ENCODE measurements at places on chromosomes 5 and 9.

DNA sequence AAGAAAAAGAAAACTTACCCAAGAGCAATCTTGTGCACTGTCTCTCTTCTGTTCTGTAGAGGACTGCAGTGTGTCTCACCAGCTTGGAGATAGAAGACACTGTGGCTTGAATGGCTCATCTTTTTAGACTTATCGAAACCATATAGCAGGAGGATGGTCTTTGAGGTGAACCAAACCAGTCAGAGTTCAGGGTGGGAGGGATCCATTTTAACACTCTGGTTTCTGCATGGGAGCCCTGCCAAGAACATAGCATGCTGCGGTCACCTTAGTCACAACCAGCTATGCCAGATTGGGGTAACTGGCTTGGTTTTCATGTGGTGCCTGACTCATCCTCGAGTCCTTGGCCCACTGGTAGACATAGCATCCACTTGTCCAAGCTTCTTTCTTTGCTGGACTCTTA lies 135.1 kb downstream of the PAPPA start:
- no peak for DNase-seq

DNA sequence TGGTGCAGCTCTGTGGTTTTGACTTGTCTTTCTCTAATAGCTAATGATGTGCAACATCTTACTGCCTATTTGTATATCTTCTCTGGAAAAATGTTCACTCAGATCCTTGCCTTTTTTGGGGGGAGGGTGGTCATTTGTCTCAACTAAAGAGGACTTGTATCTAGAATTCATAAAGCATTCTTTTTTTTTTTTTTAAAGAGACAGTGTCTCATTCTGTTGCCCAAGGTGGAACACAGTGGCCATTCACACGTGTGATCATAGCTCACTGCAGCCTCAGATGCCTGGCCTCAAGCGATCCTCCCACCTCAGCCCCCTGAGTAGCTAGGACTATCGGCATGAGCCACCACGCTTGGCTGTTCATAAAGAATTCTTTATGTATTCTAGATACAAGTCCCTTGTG lies 33.2 kb downstream of the HABP4 start:
- DNase-seq, result no peak

GRCh38 chr9:107020040-107020530 lies 157.1 kb downstream of the ZNF462 start:
- DNase-seq, result no peak

DNA sequence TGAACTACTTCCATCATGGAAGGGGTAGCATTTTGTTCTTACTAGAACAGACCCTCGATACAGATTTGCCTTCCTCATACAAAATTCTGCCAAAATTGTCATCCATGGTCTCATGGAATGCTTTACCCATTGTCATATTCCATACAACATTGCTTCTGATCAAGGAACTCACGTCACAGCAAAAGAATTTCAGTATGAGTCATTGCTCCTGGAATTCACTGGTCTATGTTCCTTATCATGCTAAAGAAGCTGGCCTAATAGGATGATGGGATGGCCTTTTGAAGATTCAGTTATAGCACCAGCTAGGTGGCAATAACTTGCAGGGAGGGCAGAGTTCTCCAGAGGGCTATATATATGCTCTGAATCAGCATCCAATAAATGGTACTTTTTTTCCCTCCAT lies 18.2 kb upstream of the FNIP1 start:
- no peak for DNase-seq

DNA sequence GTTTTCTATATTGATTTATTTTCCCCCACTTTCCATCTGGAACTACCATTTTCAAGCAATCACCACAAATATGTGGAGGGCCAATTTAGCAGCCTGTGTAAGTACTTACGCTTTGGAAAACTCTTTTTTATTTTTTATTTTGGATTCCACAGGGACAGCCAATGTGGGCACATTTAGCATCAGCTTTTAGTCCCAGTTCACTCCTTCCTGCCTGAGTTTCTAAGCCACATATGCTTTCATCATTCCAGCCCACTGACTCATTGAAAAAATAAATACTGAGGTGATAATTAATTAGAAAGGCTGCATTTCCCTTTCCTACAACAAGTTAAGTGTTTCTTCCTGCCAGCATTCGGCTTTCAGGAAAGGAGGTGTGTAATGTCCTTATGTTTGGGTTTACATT lies 76.8 kb downstream of the TMEM167A start:
- no peak for DNase-seq

- no peak for DNase-seq
These were observed 64.8 kb upstream of the TNFAIP8 start for GRCh38 chr5:119291056-119291455.

DNA sequence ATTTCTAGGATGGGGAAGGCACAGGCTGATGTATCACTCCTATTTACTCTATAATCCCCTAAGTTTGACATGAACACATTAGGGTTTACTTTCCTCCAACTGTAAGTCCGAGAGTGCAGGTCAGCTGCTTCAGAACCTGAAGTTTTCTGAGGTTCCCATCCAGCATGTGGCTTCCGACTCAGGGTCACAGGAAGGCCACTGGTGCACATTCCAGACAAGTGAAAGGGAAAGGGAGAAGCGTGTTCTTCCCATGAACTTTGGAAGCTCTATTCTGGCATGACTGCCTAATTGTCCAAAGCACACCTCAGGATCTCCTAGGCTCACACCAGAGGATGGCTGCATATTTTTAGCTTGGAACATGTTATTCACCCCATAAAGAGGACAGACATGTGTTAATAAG lies 602.6 kb downstream of the SEMA5A start:
- DNase-seq, result no peak

DNA sequence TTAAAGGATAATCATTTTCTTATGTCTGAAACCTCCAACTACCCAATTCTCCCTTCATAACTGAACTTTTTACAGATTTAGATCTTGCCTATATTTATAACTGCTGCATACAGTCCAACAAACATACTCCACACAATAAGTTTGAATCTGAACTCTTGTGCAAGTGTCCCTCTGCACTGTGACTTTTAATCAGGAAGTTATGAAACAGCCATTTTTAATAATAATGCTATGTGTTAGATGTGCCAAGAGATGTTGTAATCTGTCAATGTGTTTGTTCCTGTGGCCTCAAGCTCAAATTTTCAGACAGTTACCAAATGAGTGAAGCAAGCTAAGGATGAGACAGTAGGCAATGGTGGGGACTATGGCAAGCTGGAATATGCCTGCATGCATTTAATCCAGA lies 57.6 kb upstream of the MTAP start:
- no peak for DNase-seq

DNA sequence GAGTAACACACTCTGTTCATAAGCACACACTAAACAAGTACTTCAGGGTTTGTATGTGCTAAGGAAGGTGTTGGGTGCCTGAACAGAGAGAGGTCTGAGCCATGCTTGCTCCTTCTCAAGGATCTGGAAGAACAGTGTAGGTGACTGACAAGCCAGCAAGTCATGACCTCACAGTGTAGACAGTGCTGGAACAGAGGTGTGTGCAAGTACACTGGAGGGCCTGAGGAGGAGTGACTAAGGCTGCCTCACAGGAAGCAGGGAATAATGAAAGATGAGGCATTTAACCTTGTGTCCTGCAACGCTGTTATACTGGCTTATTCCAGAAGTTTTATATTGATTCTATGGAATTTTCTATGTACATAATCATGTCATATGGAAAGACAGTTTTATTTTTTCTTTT lies 83.9 kb downstream of the TMEM174 start:
- no peak for DNase-seq

DNA sequence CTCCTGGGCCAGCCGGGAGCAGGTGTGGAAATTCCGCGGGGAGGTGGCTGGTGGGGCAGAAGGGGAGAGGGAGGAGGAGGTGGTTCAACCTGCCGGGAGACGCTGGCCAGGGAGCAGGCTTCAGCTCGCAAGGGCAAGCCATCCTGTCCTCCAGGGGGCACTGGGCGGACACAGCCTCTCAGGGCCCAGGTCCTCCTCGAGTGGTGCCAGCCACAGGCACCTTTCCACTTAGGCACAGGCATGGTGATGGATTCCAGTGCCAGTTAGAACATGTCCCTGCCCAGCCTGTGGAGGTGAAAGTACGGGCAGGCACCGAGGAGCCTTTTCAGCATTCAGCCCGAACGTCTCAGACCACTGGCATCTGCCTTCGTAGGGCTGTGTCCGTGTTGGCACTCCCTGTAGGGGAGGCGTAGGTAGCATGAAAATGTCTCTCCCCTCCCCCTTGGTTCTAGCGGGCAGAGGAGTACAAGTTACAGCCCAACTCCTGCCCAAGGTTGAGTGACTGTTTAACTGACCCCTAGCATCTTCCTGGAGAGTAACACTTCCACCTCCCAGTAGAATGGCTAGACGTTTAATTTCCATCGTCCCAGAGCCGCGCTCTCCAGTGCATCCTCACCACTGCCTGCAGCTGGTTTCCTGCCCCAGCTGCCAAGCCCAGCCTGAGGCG lies 48.9 kb downstream of the DAB2IP start:
- no peak for DNase-seq

- no peak for DNase-seq
These were observed 6.5 kb upstream of the MLANA start for GRCh38 chr9:5884191-5884590.

DNA sequence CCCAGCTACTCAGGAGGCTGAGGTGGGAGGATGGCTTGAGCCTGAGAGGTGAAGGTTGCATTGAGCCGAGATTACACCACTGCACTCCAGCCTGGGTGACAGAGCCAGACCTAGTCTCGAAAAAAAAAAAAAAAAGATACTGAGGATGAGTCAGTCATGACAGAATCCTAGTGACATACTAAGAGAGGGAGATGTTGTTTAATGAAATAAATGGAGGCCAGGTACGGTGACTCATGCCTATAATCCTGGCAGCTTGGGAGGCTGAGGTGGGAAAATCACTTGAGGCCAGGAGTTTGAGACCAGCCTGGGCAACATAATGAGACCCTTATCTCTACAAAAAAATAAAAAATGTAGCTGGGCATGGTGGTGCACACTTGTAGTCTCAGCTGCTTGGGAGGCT lies 107.2 kb downstream of the ZFAND5 start:
- no peak for DNase-seq

- DNase-seq, result no peak
These were observed 3.2 kb downstream of the SNX30 start for GRCh38 chr9:112753725-112754124.

- no peak for DNase-seq
These were observed 101.8 kb downstream of the TMEM167A start for GRCh38 chr5:82975396-82975795.

GRCh38 chr9:124810663-124811355 lies 33.9 kb downstream of the OLFML2A start:
- DNase-seq, result no peak

GRCh38 chr9:133564451-133565116 lies 30.1 kb downstream of the ADAMTSL2 start:
- DNase-seq, result no peak

DNA sequence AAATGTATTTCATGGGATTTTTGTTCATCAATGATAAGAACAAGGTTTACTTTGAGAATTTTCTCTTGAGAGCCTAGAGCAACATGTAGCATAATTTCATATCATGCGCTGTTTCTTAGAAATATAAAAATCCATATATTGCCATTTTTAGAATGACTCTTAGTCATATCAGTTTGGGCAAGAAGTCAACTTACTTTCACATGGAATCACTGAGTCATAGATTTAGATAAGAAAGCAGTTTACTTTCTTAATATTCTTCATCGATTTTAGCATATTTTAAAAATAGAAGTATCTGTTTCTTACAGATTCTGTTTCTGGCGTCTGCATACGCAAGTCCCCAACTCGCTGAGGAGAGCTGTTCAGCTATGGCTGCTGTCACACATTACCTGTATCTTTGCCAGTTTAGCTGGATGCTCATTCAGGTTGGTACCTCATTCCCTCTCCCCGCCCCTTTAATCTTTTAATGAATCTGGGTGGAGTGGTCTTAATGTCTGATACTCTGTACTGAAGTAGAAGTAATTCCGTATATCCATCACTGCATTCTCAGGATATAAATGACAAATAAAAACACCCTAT lies 406.6 kb downstream of the ADGRV1 start:
- no peak for DNase-seq

DNA sequence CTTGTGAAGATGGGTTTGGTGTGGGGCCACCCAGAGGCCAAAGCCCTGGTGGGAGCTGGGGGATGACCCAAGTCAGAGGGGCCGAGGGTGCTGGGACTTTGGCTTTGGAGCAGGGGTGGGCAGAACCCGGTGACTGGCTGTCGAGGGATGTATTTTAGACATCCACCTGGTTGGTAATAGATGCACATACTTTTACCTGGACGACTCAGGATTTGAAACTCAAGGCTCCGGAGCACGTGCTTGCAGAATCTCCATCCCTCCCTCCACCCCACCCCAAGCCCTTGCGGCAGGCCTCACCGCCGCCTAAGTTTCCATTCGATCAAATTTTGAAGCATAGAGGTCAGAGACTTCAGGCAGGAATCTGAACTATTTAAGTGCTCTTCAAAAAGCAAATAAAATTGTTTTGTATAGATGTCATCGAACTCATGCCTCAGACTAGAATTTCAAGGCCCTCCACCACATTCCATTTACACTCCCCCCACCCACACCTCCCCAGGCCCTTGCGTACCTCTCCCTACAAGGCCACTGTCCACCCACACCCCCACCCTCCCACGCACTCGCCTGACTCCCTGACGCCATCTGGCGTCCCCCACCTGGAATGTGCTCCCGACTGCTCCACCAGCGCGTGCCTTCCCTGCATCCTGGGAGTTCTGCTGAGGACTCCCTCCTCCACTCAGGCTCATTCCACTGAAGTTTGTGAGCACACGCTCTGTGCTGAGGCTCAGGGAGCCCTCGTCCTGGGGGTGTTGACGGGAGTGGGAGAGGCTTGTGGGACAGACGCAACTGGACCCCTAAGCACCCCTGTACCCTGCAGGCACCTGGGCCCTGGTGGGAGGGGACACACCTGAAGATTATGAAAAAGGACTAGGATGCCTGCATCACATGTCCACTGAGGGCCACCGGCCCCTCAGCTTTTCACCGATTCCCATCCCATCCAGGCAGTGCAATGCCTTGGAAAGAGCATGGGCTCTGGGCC lies 56.4 kb upstream of the RPL26L1 start:
- no peak for DNase-seq

GRCh38 chr5:157607371-157608161 lies 32.0 kb upstream of the ADAM19 start:
- peak; percentile 34 for DNase-seq

DNA sequence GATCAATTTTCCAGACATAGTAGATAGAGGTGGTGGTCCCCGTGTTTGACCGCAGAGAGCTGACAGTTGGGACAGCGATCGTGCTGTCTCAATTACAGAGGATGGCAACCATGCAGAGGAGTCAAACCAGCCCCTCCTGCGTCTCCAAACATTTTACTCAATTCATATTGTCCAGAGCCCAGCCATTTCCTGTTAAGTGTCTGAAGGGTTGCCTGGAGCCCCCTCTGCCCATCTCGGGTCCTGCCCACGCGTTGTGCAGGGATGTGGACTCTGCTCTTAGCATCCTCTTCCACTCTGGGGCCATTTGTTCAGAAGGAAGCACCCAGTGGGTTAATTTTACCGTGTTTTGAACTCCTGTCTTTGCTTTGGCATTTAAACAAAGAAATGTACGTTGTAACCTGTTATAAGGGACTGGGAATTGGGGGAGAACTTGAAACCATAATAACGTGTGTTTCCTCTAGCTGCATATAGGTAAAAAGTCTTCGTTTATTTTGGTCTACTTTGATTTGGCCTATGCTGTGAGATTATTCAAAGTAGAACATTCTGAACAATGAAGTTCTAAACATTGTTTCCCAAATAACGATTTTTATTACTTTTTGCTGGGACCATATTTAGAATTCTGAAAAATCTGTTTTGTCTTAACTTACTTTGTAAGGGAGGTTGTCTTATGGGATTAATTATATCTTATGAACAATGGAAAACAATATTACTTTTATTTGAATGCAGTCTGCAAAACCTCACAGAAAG lies 876 bp downstream of the EGFLAM start:
- DNase-seq, result no peak

Data from activated T-helper 1 cell treated with anti-CD3 and anti-CD28 coated beads, Interleukin-2, amount 50 U/mL, for 16 hours (primary cell).